Activated CD4-positive, alpha-beta T cell treated with anti-CD3 and anti-CD28 coated beads for 4 hours (primary cell): ENCODE measurements at places on chromosomes 16 and 17.

- no peak for DNase-seq
Observed at GRCh38 chr17:9513266-9513665, 62.4 kb downstream of the STX8 start.

GRCh38 chr16:28191364-28191960 is 20.3 kb downstream of the XPO6 start:
- DNase-seq: no peak

DNA sequence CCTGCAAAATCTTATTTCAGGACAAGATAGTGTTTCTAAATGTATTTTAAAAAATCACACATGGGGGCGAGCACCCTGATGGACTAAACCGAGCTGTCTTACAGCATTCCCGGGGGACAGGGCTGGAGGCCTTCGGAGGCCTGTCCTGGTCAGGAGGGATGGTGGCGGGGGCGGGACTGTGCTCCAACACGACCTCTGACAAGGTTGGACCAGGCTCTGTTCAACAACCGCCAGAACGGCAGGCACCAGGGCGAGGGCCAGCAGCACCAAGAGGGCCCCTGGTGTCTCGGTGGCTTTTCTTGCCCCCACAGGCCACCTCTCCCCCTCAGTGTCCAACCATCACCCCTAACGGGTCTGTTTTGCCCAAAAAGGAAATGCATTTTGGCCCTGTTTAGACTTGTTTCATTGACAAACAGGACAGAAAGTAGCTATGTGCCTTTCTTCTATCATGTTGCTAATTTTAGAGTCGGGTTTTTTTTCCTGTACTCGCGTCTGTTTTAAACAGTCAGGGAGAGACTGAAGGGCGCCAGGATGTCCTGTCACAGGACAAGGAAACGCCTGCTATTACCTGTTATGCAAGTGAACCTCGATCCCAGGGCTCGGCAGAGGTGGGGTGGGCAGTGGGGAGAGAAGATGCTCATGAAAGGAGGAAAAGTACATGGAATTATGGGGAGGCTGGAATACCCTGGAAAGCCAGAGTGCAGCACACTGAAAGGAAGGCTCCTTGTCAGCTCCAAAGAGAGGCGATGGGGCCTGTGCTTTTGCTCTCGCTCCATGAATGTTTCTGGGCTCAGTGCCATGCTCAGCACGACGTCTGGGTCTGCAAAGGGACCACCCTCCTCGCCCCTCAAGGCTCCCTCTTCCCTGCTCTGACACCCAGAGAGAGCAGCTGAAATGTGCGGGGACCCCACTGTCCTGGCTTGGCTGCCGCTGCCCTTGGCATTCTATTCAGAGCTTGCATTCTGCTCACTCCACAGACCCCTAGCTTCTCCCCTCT is 11.9 kb downstream of the TMEM204 start:
- DNase-seq: no peak

DNA sequence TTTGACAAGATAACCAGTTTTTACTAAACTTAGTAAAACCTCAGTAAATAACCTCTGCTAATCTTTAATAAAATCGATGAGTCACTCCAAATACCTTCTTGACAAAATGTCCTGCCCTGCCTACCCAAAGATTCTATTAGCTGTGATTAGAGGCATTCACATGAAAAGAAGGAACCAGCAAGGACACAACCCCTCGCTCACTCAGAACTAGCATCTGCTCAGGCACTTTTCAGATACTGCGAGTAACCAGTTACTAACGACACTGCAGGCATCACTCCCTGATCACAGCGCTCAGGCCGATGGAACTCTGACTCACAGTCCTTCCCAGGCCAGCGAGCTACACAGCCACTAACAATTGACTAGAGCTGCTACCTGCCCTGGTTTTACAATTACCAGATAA is 24.3 kb downstream of the PELP1 start:
- DNase-seq: no peak

- no peak for DNase-seq
Observed at GRCh38 chr16:6695666-6696065, 637.0 kb upstream of the RBFOX1 start.

GRCh38 chr17:45573924-45574770 is 83.6 kb upstream of the PLEKHM1 start:
- DNase-seq: no peak

GRCh38 chr17:67994817-67995569 is 1.3 kb downstream of the C17orf58 start:
- no peak for DNase-seq

GRCh38 chr17:35775583-35775982 is 14.9 kb downstream of the C17orf50 start:
- no peak for DNase-seq

DNA sequence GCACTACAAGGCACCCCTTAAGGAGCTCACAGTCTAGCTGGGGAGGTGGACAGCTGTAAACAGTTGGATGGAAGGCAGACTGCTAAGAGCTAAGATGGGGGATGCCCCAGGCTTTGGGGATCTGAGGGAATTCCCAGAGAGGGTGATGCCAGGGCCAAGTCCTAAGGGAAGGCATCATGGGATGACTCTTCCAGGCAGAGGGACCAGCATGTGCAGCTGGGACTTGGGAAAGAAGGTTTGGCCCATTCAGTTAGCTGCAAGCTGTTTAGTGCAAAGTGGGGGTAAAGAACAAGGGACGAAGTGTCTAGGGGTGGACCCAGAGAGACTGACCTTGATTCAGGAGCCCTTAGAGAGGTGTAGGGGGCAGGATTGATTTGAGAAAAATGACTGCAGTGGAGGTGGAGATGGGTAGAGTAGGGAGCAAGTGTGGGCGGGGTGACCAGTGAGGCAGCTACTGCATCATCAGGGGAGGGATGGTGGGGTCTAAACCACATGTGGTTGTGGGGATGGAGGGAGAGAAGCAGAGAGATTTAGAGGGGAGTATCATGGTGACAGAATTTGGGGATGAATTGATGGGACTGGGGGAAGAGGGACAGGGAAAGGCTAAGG is 27.1 kb upstream of the PHF12 start:
- DNase-seq: no peak

GRCh38 chr17:77215281-77215680 is 74.5 kb downstream of the SEC14L1 start:
- DNase-seq: no peak

- DNase-seq: no peak
Observed at GRCh38 chr17:50187751-50188530, 13.5 kb downstream of the COL1A1 start.

GRCh38 chr17:47897561-47897960 is 1.5 kb downstream of the SP2 start:
- no peak for DNase-seq

DNA sequence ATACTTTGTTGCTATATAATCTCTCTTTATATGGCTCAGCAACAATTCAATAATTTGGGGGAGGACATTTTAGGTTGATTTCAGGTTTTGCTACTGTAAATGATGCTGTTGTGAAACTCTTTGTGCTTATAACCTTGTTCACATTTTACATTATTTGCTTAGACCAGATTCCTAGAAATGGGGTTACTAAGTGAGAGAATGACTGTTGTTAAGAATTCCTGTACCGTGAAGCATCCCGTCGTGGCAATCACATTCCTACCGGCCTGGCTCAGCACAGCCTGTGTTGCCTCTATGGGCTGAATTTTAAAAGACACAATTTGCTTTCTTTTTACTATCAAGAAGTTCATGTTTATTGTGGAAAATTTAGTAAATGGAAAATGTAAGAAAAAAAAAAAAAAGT is 31.4 kb downstream of the B9D1 start:
- DNase-seq: no peak

GRCh38 chr16:67528870-67529581 is 397 bp downstream of the RIPOR1 start:
- DNase-seq: no peak

GRCh38 chr17:41691031-41691777 is 2.5 kb downstream of the EIF1 start:
- no peak for DNase-seq

GRCh38 chr16:23676924-23677480 is 1.7 kb upstream of the PLK1 start:
- no peak for DNase-seq

GRCh38 chr16:48435318-48435680 is 50.1 kb upstream of the SIAH1 start:
- DNase-seq: no peak

- no peak for DNase-seq
Observed at GRCh38 chr16:85425074-85425662, 188.0 kb upstream of the GSE1 start.

- DNase-seq: no peak
Observed at GRCh38 chr16:76963614-76964315, 227.2 kb upstream of the MON1B start.

DNA sequence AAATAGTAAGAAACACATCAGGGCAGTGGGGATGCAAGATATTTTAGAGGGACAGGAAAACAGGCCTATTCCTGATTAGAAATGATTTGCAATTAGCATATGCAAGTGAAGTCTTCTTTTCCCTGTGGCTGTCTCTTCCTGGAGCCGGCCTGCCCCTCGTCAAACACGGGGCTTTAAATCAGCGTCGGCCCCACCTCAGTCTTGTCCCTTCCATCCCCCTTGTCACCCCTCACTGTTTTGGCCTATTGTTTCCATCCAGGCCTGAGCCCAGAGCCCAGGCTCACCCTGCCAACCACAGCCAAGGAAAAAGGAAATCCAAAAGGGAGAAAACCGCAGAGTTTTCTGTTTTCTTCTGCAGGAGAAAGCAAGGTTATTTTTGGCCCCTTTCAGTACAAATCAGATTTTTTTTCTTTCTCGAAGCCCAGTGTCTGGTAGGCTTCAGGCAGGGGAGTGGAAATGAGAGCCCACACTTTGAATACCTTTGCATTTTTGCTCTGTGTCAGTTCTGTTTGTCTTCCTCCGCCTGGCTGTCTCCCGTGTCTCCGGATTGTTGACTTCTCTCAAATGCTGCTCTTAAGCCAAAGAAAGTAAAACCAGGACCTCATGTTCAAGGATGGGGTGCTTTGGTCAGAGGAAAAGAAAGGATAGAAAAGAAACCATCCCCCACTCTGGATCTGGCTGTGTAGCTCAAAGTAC is 399.9 kb upstream of the CDH11 start:
- DNase-seq: no peak

DNA sequence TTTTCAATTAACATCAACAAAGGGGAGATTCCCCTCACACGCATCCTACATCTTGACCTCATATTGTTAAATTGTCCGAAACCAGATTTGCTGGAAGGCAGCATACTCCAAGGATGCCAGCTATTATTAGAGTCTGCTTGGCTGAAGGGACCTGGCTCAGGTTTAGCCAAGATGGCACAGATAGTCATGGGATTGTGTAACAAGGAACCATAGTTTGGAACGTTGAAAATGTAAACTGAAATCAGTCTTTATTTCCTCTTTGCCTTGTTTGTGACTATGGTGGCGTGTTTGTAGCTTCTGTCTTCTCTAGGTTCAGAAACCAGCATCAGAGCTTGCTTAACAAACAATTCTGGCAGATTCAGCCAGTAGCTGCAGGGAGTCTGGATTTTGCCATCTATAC is 5.9 kb downstream of the ARSG start:
- no peak for DNase-seq

- DNase-seq: no peak
Observed at GRCh38 chr16:11740567-11740966, 2.1 kb downstream of the TXNDC11 start.

DNA sequence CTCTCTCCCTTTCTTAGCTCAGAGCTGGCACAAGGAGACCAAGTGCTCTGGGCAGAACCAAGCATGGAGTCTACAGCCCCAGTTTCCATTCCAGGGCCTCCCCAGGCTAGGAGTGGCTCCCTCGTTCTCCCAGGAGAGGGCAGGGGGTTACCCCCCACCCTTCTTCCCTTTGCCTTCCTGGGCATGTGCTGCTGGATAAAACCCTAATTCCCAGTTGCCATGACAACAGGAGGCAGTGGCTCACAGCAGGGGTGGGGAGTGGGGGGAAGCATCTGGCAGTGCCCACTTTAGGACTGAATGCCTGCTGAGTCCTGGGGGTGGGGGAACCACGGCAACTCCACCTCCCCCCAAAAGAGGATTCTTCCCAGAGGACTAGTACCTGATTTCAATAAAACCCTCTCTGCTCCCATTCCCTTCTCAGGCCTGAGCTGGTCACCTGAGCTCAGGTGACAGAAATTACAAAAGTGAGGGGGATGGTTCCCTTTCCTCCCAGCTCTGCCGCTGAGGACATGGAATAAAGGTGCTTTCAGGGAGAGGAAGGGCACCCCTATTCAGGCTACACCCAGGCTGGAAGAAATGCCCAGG is 1.8 kb downstream of the MPP2 start:
- DNase-seq: no peak

GRCh38 chr17:27475981-27476895 is 20.0 kb downstream of the KSR1 start:
- DNase-seq: no peak

GRCh38 chr17:66405836-66406677 is 103.6 kb downstream of the PRKCA start:
- DNase-seq: no peak

GRCh38 chr16:74922150-74923138 is 62.5 kb downstream of the WDR59 start:
- DNase-seq: no peak

DNA sequence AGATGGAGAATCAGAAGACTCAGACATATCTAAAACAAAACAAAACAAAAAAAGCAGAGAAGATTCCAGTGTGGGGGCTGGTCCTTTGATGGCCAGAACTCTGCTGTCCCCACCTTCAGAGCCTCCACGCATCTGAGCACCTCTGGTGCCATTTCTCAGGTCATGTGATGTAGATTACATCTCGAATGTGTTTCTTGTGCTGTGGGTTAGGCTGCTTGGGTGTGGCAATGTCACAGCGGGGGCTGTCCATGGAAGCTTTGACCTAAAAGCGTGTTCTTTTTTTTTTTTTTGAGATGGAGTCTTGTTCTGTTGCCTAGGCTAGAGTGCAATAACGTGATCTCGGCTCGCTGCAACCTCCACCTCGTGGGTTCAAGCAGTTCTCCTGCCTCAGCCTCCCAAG is 51.2 kb downstream of the PLD6 start:
- no peak for DNase-seq

DNA sequence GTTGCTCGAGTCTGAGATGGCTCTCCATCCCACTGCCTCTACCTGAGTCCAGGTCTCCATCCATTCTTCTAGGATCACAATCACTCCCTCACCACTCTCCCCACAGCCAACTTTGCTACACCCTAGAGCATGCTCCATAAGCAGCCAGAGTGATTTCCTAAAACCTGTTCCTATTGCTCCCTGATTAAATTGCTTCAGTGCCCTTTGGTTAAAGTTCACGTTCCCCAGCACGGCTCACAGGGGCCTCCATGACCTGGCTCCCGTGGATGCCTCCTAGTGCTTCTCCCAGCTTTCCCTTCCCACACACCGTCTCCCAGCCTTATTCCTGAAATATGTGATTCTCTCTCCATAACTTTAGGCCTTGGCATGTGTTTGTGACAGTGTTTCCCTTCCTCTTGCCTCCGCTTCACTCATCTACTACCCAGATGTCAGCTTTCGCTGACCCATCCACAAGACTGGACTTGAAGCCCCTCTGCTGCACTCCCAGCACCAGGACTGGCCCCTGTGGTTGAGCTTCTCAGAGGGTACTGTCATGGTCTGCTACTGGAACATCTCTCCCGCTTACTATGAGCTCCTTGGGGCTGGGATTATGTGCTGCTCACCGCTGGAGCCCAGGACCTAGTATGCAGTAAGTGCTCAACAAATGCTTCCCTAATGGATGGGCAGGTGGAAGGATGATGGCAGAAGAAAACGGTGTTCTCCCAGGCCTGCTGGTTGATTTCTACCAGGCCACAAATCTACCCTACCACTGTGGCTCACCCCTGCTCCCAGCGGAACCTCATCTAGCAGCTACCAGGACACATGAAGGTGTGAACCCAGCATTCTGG is 17.9 kb downstream of the MYO18A start:
- no peak for DNase-seq
